CD8-positive, alpha-beta memory T cell (primary cell): ENCODE measurements at places on chromosomes 4 and X. TPM values are rescaled to one million over a fixed set of nuclear protein-coding genes. Genes with fewer than 3 reads are reported as not detected.

GRCh38 chr4:39051492-39051891 lies 10.5 kb upstream of the KLHL5 start:
- H3K27ac ChIP-seq: no peak overlapping the region
- no peak for DNase-seq
- H3K4me3 ChIP-seq: no peak overlapping the region

DNA sequence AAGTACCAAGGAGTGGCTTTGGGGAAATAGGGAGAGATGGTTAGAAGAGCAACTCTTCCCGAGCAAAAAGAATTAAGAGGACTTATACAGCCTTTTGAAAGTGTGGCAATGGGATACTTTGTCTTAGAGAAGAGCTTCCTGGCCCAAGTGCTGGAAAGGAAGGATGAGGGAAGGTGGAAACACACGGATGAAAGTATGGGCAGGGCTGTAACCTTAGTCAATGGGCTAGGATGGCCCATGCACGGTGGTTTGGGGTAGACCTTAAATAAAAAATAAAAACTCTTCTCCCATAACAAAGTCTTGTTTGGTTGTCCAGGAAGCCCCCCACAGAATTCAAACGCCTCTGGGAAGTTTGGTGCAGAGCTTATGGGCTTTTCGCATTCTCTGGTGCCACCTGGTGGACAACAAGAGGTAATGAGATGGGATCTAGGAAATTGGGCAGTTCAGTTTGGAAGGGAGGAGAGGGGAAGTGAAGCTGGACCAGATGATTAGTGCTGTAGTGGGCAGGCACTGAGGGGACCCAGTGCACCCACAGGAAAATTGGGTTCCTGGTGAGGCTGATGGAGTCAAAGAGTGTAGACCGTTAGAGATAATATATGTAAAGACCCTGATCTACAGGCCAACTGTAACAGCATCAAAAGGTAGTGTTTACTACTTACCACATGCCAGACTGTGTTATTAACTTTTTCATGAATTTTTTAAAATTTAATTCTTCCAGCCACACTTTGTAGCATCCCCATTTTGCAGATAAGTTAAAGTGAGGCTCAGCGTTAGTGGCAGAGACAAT lies 13.8 kb upstream of the ENOX2 start:
- no peak overlapping the region for H3K4me3 ChIP-seq
- no peak overlapping the region for H3K27ac ChIP-seq
- H3K36me3 ChIP-seq: no peaks in the 10 kb centered on the region
- H3K27me3 ChIP-seq: no peaks in the 10 kb centered on the region
- no peaks in the 10 kb centered on the region for H3K4me1 ChIP-seq

The TMPRSS11F gene
- total RNA-seq: not detected

The BMPR1B gene
- total RNA-seq: not detected

- peak overlapping the region; percentile 77 for H3K4me3 ChIP-seq
- H3K36me3 ChIP-seq: no peaks in the 10 kb centered on the region
- peak overlapping the region; percentile 77 for H3K27ac ChIP-seq
- DNase-seq: no peak
Observed at GRCh38 chrX:2691543-2692220, 587 bp downstream of the CD99 start.

DNA sequence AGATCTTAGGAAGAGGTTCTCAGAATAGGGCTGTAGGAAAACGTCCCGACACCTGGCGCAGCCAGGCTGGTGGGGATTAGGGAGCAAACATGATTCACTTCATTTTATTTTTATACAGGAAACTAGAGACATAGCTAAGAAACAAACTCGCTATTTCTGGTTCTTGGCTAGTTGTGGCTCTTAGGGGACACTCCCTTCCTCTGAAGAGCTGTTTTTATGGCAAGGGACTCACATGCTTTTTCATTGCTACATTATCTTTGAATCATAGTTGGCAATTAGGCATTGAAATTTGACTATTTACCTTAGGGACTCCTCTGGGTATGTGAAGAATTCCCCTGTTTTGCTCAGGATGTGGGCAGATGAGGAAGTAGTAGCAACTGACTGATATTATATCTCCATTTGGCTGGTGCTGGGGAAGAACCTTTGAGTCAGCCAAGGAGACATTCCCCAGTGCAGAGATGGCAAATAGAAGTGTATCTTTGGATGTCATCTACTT lies 174.5 kb downstream of the SMIM20 start:
- no peaks in the 10 kb centered on the region for H3K27me3 ChIP-seq
- no peak overlapping the region for H3K27ac ChIP-seq
- no peak for DNase-seq
- H3K4me1 ChIP-seq: peaks cover 4% of the 10 kb centered on the region
- H3K36me3 ChIP-seq: no peaks in the 10 kb centered on the region
- no peak overlapping the region for H3K4me3 ChIP-seq

DNA sequence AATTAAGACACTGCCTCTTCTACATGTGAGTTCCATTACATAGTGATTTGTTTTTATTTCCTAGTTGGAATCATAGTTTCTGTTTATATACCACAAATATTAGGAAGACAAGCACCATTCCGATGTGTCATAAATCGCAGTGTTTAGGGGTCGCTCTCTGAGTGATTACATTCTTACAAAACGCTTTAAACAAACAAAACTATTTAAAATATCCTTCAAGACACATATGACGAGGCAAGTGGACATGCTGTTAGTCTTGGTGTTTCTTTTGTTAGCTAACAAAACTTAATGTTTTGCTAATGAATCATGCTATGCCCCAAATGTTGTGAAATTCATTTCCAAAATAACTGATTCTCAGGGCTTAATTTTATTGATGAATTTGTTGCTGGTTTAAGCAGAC lies 1219.3 kb upstream of the PRKX start:
- no peak for DNase-seq
- no peaks in the 10 kb centered on the region for H3K4me1 ChIP-seq
- no peak overlapping the region for H3K27ac ChIP-seq
- no peaks in the 10 kb centered on the region for H3K27me3 ChIP-seq
- H3K4me3 ChIP-seq: no peak overlapping the region
- H3K36me3 ChIP-seq: no peaks in the 10 kb centered on the region

DNA sequence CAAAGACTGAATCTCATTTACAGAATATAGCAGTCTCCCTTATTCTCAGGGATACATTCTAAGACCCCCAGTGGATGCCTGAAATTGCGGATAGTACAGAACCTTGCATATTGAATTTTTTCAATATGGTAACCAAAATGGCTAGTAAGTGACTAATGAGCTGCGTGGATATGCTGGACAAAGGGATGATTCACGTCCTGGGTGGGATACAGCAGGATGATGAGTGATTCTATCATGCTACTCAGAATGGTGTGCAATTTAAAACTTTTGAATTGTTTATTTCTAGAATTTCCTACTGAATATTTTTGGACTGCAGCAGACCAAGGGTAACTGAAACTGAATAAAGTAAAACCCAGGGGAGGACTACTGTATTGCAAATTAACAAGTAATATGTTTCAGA lies 66.7 kb downstream of the STAG2 start:
- H3K27ac ChIP-seq: no peak overlapping the region
- no peaks in the 10 kb centered on the region for H3K27me3 ChIP-seq
- no peak overlapping the region for H3K4me3 ChIP-seq
- no peak for DNase-seq

- no peaks in the 10 kb centered on the region for H3K4me1 ChIP-seq
- H3K4me3 ChIP-seq: no peak overlapping the region
- H3K36me3 ChIP-seq: no peaks in the 10 kb centered on the region
- no peak overlapping the region for H3K27ac ChIP-seq
- H3K27me3 ChIP-seq: no peaks in the 10 kb centered on the region
Observed at GRCh38 chr4:120753854-120754253, 168.7 kb downstream of the PRDM5 start.

The VSIG1 gene
- 1.9 TPM for total RNA-seq

GRCh38 chr4:155040031-155040430 lies 168.4 kb upstream of the NPY2R start:
- H3K4me3 ChIP-seq: no peak overlapping the region
- no peaks in the 10 kb centered on the region for H3K4me1 ChIP-seq
- H3K27me3 ChIP-seq: no peaks in the 10 kb centered on the region
- no peaks in the 10 kb centered on the region for H3K36me3 ChIP-seq
- no peak for DNase-seq
- H3K27ac ChIP-seq: no peak overlapping the region

- no peaks in the 10 kb centered on the region for H3K27me3 ChIP-seq
- H3K4me1 ChIP-seq: no peaks in the 10 kb centered on the region
- DNase-seq: no peak
- no peak overlapping the region for H3K4me3 ChIP-seq
- no peaks in the 10 kb centered on the region for H3K36me3 ChIP-seq
Observed at GRCh38 chr4:90274175-90274574, 147.0 kb downstream of the CCSER1 start.

- H3K4me3 ChIP-seq: no peak overlapping the region
- DNase-seq: no peak
- no peaks in the 10 kb centered on the region for H3K27me3 ChIP-seq
- H3K27ac ChIP-seq: no peak overlapping the region
- H3K4me1 ChIP-seq: no peaks in the 10 kb centered on the region
Observed at GRCh38 chr4:98749206-98749605, 90.8 kb upstream of the TSPAN5 start.

- no peaks in the 10 kb centered on the region for H3K36me3 ChIP-seq
- H3K27me3 ChIP-seq: no peaks in the 10 kb centered on the region
- DNase-seq: no peak
- H3K4me3 ChIP-seq: no peak overlapping the region
- no peak overlapping the region for H3K27ac ChIP-seq
- no peaks in the 10 kb centered on the region for H3K4me1 ChIP-seq
Observed at GRCh38 chrX:133640161-133641015, 225.1 kb upstream of the GPC4 start.
